NCI-H187 treated with DMSO at 0.1 percent for 48 hours (cell line): ENCODE measurements at places on chromosomes 5 and 9.

GRCh38 chr9:98132806-98133631, 14.0 kb upstream of the TRIM14 start:
- peak; percentile 35 for DNase-seq

GRCh38 chr5:56588636-56589480, 226.5 kb upstream of the MAP3K1 start:
- no peak for DNase-seq

- DNase-seq, result no peak
Observed at GRCh38 chr9:127185931-127186781, 63.7 kb upstream of the ANGPTL2 start.

GRCh38 chr5:3351581-3352442, 243.8 kb upstream of the IRX1 start:
- no peak for DNase-seq

DNA sequence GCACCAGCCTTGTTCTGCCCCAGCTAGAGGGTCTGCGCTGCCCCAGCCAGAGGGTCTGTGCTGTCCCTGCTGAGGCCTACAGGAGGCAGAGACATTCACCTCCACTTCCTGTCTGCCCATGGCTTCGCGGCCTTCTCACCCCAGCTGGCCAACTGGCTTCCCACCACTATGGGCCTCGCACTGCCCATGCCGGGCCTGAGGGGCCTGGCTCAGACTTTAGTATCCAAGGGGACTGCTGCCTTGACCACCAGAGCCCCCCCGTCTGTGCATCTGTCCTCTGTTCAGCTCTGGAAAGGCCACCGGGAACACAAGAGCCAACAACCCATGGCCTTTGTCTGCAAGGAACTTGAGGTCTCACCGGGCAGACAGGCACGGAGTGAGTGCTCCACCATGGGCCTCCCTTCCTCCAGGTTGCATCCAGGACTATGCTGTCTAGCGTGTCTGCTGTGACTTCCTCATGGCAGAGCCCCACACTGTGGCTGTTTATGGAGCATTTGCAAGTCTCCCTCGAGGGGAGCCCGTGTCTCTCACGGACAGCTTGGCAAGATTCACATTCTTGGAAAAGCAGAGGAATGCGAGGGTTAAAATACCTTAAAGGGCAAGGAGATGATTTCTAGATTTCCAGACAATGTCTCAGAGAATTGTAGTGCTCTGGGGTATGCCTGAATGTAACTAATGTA, 1.7 kb downstream of the DCANP1 start:
- no peak for DNase-seq
